Renal cortical epithelial cell (primary cell): ENCODE measurements at places on chromosomes 3 and 15. TPM values are rescaled to one million over a fixed set of nuclear protein-coding genes. Genes with fewer than 3 reads are reported as not detected.

DNA sequence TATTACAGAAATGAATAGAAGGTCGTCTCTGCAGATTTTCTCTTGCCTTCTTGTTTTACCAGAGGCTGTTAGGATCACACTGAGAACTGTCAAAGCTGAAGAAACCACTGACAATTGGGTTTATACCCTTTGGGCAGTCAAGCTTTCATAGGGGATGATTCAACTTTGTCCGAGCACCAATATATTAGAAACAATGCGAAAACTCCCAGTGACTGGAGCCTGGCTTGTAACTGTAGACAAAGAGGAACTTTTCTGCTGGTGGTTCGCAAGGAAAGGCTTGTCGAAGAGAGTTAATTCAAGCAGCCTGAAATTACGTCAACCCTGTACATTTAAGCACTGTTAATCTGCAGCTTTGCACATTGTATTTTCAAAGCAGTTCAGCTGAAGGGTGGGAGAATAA is 193.2 kb upstream of the ZNF385D start:
- peak; percentile 65 for DNase-seq

- DNase-seq = no peak
Measured at GRCh38 chr3:184688882-184689271, 23.0 kb downstream of the MAGEF1 start.

- DNase-seq = no peak
Measured at GRCh38 chr15:81523867-81524266, 149.9 kb upstream of the TMC3 start.

The A4GNT gene
- total RNA-seq = not detected in 2 replicates
